Psoas muscle (tissue), 8 donors: ENCODE measurements at places on chromosomes 4 and X. TPM values are rescaled to one million over a fixed set of nuclear protein-coding genes. Genes with fewer than 3 reads are reported as not detected.

DNA sequence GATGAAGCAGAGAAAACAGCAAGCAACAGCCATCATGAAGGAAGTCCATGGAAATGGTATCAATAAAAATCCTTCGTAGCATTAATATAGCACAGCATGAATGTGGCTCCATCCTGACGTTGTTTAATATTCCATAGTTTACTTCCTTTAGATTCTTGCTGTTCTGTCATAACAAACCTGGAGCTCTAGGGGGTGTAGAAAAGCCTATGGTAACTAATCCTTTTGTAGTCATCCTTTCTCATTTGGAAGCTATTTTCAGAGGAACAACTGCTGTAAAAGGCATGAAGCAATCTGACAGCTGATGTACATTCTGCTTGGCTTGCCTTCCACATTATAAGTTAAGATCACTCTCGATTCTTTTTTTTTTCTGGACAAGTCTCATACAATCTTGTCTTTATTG lies 914 bp downstream of the MYOZ2 start:
- DNase-seq, result no peak

ETNPPL gene
- 0.24 TPM for total RNA-seq

DNA sequence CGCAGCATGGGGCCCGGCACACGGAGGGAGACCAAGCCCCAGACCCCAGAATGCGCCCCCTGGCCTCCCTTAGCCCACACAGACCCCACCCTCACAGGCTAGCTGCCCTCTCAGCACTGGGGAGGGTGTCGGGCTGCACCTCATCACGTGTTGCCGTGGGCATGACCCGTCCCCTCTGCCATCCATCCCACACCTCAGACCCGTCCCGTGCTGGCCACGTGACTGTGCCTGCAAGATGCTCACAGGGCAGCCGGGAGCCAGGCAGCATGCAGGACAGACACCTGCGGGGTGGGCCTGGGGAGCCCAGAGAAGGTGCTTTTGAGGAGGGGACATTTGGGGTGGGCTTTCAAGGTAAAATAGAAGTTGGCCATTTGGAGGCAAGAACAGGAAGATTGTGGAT lies 4.8 kb downstream of the MSANTD1 start:
- DNase-seq, result peak; percentile 31

DNA sequence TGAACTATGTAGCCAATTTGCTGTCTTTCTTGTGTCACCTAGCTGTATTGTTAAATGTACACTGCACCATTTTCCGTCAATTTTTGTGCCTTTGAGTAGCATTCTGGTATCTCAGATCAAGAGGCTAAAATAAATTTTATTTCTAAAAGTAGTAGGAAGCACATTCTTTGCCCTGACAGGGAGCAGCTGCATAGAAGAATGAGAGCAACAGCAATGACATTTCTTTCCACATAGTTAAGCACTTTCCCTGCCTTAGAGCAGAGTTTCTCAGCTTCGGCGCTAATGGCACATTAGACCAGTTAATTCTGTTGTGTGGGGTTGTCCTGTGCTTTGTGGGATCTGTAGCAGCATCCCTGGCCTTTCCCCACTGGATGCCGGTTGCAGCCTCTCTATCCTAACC lies 173.9 kb downstream of the CHIC2 start:
- no peak for DNase-seq

- no peak for DNase-seq
Measured at GRCh38 chrX:100316987-100317386, 93.1 kb downstream of the PCDH19 start.

DNA sequence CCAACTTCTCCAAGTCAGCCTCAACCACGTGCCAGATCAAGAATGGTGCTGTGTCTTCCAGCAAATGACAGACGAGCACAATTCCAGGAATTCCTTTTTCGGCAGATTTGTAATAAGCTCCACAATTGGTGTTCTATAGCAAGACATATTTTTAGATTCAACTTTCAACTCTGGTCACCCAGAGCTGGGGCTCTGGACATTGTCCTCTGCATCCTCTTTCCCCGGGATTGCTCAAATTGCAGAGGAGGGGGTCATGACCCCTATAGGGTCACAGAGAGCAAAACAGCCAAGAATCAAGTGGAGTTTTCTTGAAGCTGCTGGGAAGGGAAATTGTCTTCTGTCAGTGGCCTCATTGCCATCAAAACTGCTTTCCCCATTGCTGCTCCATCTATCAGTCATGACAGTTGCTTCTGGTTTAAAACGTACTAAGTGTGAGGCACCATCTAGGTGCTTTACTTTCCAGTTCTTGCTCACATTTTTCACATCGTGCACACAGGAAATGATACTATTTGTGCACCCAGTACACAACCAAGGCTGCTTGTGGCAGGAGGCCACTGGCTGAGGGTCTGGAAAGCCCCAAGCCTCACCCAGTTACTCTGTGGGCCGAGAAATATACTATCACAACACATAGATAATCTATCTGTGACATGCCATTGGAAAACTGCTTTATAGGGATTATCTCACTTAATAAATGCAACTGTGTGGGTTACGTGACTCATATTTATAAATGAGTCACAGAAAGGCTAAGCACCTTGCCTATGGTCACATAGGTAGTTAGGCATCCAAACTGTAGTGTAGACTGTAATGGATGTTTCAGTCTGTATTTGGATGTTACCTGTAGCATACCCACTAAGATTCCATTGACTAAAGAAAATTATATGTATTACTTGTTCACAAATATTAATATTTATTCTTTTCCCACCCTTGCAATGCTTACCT lies 91.7 kb upstream of the PHOX2B start:
- DNase-seq, result no peak

TECRL gene
- 50.9 TPM for total RNA-seq
